Neural progenitor cell (in vitro differentiated cells): ENCODE measurements at places on chromosomes 6 and 20. TPM values are rescaled to one million over a fixed set of nuclear protein-coding genes. Genes with fewer than 3 reads are reported as not detected.

DNA sequence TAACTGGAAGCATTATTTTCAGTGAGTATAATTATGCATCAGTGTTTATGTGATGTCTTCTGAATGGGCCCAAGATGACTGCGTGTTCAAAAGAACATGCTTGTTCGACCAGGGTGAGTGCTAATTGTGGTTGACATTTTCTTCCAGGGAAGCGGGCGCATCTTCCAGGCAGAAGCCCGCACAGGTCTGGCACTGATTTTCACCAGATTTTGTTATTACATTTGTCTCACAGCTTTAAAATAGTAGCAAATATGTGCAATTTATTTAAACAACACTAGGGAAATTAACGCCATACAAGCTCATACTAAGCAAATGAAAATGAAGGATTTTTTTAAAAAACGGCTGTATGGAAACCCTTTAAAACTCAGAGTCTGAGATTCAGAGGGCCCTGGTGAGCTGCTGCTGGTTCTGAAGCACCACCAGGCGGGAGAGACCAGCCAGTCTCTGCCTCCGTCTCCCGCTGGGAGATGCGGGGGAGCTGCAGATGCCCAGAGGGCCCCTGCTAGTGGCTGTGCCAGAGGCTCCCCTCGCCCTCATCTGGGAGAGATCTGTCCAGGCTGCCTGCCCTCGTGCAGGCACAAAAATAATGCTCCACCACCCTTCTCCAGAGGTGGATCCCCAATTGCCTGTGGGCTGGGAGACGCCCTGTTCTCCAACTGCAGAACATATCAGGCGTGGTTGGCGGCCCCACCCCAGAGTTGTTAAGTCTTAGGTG lies 297.0 kb downstream of the TAF4 start:
- H3K4me3 ChIP-seq: no peak overlapping the region
- H3K36me3 ChIP-seq: no peaks in the 10 kb centered on the region

- H3K27me3 ChIP-seq: peaks cover 6% of the 10 kb centered on the region
- no peaks in the 10 kb centered on the region for H3K36me3 ChIP-seq
- H3K4me1 ChIP-seq: no peaks in the 10 kb centered on the region
- peak; percentile 16 for DNase-seq
These were observed 139.6 kb downstream of the PHACTR3 start for GRCh38 chr20:59743767-59744485.

DNA sequence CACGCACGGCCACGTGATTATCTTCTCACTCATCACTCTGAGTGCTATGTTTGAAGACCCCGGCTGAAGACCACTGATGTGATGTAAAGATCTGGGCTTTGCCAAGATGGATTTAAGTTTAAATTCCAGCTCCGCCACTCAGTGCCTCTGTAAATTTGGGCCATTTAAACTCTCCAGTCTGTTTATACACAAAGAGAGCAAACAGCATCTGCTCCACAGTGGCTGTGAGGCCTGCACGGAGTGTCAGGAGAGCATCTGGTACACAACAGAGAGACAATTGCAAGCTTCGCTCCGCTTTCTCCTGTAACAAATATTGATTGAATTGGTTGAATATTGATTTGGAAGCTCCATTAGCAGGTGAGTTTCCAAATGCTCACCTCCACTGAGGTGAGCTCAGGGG lies 80.5 kb upstream of the FRMD1 start:
- peaks cover 3% of the 10 kb centered on the region for H3K27me3 ChIP-seq
- no peaks in the 10 kb centered on the region for H3K36me3 ChIP-seq
- no peak overlapping the region for H3K4me3 ChIP-seq
- H3K4me1 ChIP-seq: peaks cover 32% of the 10 kb centered on the region

DNA sequence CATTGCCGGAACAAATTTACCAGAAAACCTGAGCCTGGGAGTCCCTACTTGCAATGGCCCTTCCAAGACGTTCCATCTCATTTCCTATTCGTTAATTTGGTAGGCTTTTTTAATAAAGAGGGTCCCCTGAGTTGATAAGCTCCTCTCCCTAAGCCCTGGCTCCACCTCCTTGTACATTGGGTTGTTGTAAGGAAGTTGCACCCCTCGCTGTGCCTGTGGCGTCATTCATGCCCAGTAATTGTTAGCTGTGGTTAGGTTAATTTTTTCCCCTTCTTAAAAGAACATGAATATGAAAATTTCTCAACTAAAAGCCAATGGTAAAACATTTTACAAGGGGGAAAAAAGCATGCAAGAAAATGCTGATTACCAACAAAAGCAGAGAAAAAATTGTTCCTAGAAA lies 91.9 kb downstream of the SLC24A3 start:
- no peaks in the 10 kb centered on the region for H3K4me1 ChIP-seq
- no peaks in the 10 kb centered on the region for H3K27me3 ChIP-seq
- no peak overlapping the region for H3K4me3 ChIP-seq
- no peak overlapping the region for H3K27ac ChIP-seq

DNA sequence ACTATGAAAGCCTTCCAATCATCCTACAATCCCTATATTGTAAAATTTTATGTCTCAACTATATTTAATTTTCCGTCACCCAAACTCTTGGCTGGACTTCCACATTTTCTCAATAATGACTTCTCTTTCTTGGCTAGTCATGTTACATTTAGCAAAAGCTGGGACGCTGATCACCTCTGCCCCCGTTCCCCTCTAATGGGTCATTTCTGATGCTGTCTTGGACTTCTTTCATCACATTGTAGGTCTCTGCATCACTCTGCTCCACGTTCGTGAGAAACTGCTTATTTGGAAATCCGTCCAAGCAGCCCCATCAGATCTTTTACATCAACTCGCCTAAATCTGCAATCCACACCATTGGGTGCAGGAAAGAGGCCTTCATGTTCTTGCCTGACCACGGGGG lies 203.8 kb downstream of the MYLK4 start:
- no peak overlapping the region for H3K4me3 ChIP-seq
- no peaks in the 10 kb centered on the region for H3K27me3 ChIP-seq
- H3K27ac ChIP-seq: no peak overlapping the region
- no peaks in the 10 kb centered on the region for H3K36me3 ChIP-seq
- no peaks in the 10 kb centered on the region for H3K4me1 ChIP-seq

DNA sequence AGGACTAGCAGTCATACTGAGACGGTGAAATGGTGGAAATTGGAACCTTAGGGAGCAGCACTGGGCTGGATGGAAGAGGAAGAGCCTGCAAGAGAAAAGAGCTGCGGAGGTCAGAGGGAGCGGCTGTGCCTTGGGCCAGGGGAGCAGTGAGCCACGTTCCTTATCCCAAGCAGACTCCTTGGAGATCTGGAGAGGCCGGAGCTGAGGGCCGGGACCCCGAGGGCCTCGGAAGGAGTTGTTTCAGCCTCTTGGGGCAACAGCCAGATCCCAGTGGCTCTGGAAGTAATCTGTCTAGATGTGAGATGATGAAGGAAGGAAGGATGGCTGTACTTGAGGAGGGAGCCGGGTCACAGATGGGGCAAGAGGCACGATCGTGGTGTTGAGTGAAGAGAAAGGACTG lies 16.1 kb downstream of the PCMTD2 start:
- peaks cover 8% of the 10 kb centered on the region for H3K36me3 ChIP-seq
- H3K4me3 ChIP-seq: no peak overlapping the region
- no peak for DNase-seq
- no peaks in the 10 kb centered on the region for H3K27me3 ChIP-seq

NRSN1 gene
- total RNA-seq: 0.19 and 0.31 TPM in 2 replicates

BFSP1 gene
- total RNA-seq: not detected in 2 replicates

DNA sequence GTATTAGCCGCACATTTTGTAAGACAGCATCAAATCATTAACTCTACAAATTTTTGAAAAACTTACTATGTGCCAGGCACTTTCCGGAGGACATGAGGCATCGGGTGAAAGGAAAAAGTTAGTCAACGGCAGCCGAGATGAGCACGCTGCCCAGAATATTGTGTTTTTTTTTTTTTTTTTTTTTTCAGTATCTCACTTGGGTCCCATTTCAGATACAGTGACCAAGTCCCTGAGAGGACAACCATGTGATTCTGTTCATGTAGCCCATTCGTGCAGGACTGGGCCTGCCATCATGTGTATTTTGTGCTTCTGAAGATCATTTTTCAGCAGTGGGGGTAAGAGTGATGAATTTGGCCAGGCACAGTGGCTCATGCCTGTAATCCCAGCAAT lies 1.3 kb downstream of the SLA2 start:
- peaks cover 31% of the 10 kb centered on the region for H3K4me1 ChIP-seq
- H3K27me3 ChIP-seq: no peaks in the 10 kb centered on the region
- no peak overlapping the region for H3K4me3 ChIP-seq

EDN3 gene
- total RNA-seq: 0.28 TPM in 1 of 2 replicates, not detected in the other

- H3K4me3 ChIP-seq: no peak overlapping the region
- no peak for DNase-seq
- H3K36me3 ChIP-seq: no peaks in the 10 kb centered on the region
- H3K27me3 ChIP-seq: no peaks in the 10 kb centered on the region
- peaks cover 23% of the 10 kb centered on the region for H3K4me1 ChIP-seq
- H3K27ac ChIP-seq: no peak overlapping the region
These were observed 238.5 kb downstream of the FARS2 start for GRCh38 chr6:5499644-5500306.
